ENCODE measurements at places on chromosomes 16 and 17. TPM values are rescaled to one million over a fixed set of nuclear protein-coding genes. Genes with fewer than 3 reads are reported as not detected.

The TBC1D26 gene
- total RNA-seq = not detected

The OTOP2 gene
- total RNA-seq = not detected

The METTL2A gene
- 18.8 TPM for total RNA-seq

The ADAD2 gene
- total RNA-seq = 0.18 TPM

The NPB gene
- 0.18 TPM for total RNA-seq

- no peak overlapping the region for H3K27ac ChIP-seq
- H3K36me3 ChIP-seq = peaks cover 2% of the 10 kb centered on the region
- DNase-seq = no peak
- H3K4me3 ChIP-seq = no peak overlapping the region
Observed at GRCh38 chr16:82190386-82190785, 20.4 kb upstream of the MPHOSPH6 start.

DNA sequence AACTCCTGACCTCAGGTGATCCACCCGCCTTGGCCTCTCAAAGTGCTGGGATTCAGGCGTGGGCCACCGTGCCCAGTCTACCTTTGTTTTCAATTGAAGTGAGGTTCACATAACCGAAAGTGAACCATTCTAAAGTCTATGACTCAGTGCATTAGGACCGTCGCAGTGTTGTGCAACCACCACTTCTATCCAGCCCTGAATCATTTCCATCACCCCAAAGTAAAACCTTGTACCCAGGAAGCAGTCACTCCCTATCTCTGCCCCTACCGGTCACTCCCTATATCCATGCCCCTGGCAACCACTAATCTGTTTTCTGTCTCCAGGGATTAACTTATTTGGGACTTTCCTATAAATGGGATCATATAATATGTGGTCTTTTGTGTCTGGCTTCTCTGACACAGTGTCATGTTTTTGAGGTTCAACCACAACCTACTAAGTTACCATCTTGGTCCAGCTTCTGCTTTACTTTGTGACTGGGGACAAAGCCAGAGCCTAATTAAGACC is 28.3 kb upstream of the CDC42EP4 start:
- no peak overlapping the region for H3K4me3 ChIP-seq
- H3K27ac ChIP-seq = no peak overlapping the region
- no peaks in the 10 kb centered on the region for H3K36me3 ChIP-seq
- H3K4me1 ChIP-seq = no peaks in the 10 kb centered on the region
- no peak for DNase-seq

GRCh38 chr17:60959011-60959410 is 281.4 kb downstream of the BCAS3 start:
- no peaks in the 10 kb centered on the region for H3K36me3 ChIP-seq
- no peaks in the 10 kb centered on the region for H3K4me1 ChIP-seq
- no peaks in the 10 kb centered on the region for H3K27me3 ChIP-seq
- H3K4me3 ChIP-seq = no peak overlapping the region
- H3K27ac ChIP-seq = no peak overlapping the region

DNA sequence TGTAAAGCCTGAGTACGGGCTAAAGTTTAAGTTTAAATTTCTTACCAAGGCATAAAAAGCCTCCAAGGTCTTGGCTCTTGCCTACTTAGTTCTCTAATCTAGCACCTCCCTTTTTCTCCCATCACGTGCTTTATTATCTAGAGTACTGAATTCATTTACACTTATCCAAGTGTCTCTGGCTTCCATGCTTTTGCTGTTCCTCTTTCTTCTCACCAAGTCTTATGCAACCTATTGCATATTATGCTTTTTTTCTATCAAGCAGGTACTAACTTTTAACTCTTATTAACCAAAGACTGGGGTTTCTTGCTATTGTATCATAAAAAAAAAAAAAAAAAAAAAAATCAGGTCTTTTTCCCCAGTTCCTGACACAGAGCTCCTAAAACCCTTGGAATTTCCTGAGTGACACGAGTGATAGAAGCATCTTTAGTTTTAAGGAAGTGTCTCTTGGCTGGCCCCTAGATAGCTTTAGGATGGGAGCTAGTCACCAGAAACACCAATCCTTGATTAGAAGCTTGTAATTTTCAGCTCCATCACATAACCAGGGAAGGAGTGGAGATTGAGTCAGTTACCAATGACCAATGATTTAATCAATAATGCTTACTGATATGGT is 44.9 kb downstream of the SSH2 start:
- no peak overlapping the region for H3K4me3 ChIP-seq
- no peak overlapping the region for H3K27ac ChIP-seq
- H3K36me3 ChIP-seq = peaks cover 9% of the 10 kb centered on the region

- peaks cover 32% of the 10 kb centered on the region for H3K27me3 ChIP-seq
- H3K4me3 ChIP-seq = no peak overlapping the region
- H3K4me1 ChIP-seq = peaks cover 23% of the 10 kb centered on the region
Observed at GRCh38 chr17:45022655-45023339, 28.6 kb downstream of the DCAKD start.

DNA sequence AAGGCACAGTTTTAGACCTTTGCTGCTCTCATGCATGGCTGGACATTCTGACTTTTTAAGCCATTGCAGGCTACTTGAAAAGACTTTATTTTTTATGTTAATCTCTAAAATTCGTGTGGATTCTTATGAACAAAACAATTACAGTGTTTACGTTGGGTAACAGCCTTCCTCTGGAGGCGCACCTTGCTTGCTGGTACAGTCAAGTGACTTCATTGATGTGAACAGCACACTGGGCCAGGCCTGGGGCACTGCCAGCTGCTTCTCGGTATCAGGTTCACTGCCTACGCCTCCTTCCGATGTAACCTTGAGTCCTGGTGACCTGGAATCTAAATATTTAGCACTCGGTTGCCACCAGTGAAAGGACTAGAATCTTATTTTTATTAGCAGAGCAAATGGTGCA is 27.8 kb downstream of the MARCHF10 start:
- no peak overlapping the region for H3K4me3 ChIP-seq
- no peaks in the 10 kb centered on the region for H3K4me1 ChIP-seq
- H3K36me3 ChIP-seq = no peaks in the 10 kb centered on the region
- DNase-seq = no peak
- H3K27me3 ChIP-seq = peaks cover 11% of the 10 kb centered on the region

DNA sequence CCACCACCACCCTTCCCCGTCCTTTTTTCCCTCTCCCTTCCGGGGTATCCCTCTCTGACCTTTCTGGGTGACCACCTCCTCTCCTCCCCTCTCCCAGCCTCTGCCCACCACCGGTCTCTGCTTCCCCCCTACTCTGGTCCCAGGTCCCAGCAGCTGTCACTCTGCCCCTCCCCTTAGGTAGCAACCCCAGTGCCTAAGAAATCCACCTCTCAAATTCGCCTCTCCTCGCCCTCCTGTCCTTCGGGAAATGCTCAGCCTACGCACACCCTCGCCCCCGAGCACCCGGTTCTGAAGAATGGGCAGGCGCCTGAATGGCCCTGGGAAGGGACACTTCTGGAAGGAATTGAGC is 775 bp upstream of the SP6 start:
- DNase-seq = no peak
- H3K4me1 ChIP-seq = peaks cover 19% of the 10 kb centered on the region
- no peak overlapping the region for H3K27ac ChIP-seq
- H3K36me3 ChIP-seq = no peaks in the 10 kb centered on the region
- no peak overlapping the region for H3K4me3 ChIP-seq

- peaks cover 43% of the 10 kb centered on the region for H3K36me3 ChIP-seq
- H3K27me3 ChIP-seq = no peaks in the 10 kb centered on the region
- peak; percentile 46 for DNase-seq
- H3K4me1 ChIP-seq = peaks cover 28% of the 10 kb centered on the region
- peak overlapping the region; percentile 93 for H3K4me3 ChIP-seq
Observed at GRCh38 chr17:36544044-36544306, 744 bp upstream of the GGNBP2 start.

DNA sequence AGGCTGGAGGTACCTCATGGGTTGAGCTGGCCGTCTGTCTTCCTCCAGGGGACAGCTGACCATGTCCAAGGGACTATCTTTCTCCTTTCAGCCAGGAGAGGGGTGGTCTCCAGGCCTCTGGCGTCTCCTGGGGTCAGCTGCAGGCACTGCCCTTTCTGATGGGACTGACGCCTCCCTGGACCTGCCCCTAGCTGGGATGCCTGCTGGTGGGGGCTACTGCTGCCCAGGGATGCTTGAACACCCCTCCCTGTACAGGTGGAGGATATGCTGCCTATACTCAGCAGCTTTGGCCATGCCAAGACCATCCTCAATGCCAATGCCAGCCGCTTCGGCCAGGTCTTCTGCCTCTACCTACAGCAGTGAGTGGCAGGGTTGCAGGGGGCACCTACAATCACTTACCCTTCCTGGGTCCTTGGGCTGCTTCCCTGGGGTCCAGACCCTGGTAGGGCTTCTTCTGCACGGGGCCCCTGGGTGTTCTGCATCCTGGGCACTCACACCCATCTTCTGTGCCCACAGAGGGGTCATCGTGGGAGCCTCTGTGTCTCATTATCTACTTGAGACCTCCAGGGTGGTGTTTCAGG is 4.2 kb downstream of the MYO15B start:
- H3K4me3 ChIP-seq = no peak overlapping the region
- H3K4me1 ChIP-seq = peaks cover 24% of the 10 kb centered on the region
- no peaks in the 10 kb centered on the region for H3K36me3 ChIP-seq
- no peak for DNase-seq
- H3K27me3 ChIP-seq = peaks cover 4% of the 10 kb centered on the region
- no peak overlapping the region for H3K27ac ChIP-seq

GRCh38 chr17:39114723-39115122 is 36.7 kb downstream of the PLXDC1 start:
- no peak for DNase-seq
- no peaks in the 10 kb centered on the region for H3K27me3 ChIP-seq
- peaks cover 2% of the 10 kb centered on the region for H3K4me1 ChIP-seq
- no peak overlapping the region for H3K4me3 ChIP-seq
- H3K27ac ChIP-seq = no peak overlapping the region

DNA sequence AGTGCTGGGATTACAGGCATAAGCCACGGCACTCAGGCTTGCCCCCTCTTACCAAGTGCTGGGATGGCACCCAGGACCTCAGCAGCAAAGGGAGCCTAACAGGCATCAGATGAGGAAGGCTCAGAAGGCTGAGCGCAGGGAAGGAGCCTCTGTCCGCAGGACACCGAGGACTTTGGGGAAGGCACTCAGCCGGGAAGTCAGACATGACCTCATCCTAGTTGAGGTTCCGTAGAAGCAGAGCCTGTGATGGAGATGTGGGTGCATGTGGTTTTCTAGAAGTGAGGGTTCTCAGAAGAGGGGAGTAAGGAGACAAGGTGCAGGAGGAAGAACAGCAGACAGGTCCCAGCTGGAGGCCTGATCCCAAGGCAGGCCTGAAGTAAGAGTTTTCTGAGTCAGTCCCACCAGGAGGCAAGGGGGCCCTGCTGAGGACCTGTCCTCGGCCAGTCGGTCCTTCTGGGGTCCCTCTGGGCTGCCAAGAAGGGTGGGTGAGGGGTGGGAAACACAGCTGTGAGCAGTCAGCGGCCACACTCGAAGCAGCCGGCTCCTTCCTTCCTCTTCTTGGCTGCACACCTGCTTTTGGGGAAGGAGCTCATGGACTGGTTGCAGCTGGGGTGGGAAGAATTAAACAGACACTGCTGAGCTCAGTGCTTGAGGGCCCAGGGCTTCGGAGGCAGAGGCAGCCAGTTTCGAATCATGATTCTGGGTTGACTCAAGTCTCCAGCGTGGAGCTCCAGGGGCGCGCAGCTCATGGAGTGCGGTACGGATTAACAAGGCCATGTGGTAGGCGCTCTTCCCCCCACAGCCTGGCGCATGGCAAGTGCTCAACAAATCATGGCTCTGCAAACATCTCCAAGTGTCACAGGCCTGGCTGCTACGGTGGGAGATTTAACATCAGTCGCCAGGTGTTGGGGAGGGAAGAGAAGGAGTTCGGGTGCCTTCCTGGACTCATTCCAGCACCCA is 38.9 kb upstream of the SNN start:
- no peaks in the 10 kb centered on the region for H3K27me3 ChIP-seq
- no peak overlapping the region for H3K4me3 ChIP-seq
- H3K4me1 ChIP-seq = peaks cover 41% of the 10 kb centered on the region
- DNase-seq = no peak
- peak overlapping the region; percentile 9 for H3K27ac ChIP-seq
- no peaks in the 10 kb centered on the region for H3K36me3 ChIP-seq

GRCh38 chr17:34703533-34703932 is 124.2 kb downstream of the TMEM132E start:
- H3K27me3 ChIP-seq = peaks cover 5% of the 10 kb centered on the region
- H3K4me3 ChIP-seq = no peak overlapping the region
- peak; percentile 56 for DNase-seq
- H3K36me3 ChIP-seq = no peaks in the 10 kb centered on the region
- no peak overlapping the region for H3K27ac ChIP-seq

Measured in activated CD8-positive, alpha-beta T cell treated with anti-CD3 and anti-CD28 coated beads, Interleukin-2, amount 10 ng/mL, durations not matched to agents 7 days and 5 days (primary cell).